ENCODE measurements at places on chromosomes 12 and 14. TPM values are rescaled to one million over a fixed set of nuclear protein-coding genes. Genes with fewer than 3 reads are reported as not detected.

GRCh38 chr14:64958201-64958600 is 13.9 kb downstream of the RAB15 start:
- DNase-seq = no peak

- DNase-seq = no peak
These were observed 11.3 kb upstream of the CSAD start for GRCh38 chr12:53191885-53192530.

DNA sequence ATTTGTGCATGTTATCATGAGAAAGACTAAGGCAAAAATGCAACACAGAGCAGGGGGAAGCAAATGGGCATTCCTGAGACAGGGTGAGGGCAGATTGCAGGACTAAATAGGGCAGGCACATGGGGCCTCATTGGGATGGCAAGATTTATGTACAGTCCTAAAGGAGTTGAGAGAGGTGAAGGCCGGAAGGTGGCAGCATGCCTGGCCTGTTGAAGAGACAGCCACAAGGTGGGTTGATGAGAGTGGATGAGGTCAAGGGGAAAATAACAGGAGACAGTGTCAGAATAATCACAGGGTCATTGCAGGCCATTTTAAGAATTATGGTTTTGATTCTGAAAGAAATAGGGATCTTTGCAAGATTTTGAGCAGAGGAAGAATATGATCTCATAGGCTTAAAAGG is 21.0 kb downstream of the PAH start:
- no peak for DNase-seq

DNA sequence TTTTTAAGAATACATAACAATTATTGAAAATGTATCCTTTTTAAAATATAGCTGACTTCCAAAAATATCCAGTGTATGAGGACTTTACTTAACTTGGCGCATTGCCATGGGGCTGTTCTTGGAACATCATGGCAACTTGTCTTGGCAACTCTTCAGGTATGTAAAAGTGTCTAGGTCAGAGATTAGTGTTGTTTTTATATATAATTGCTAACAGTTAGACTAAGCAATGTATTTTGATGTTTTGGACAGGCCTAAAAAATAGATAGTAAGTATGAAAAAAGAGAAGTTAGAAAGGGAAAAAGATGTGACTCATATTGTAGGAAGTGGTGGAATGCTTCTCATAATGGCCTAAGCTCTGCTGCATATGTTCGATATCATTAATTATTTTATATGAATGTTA is 70.9 kb downstream of the MON2 start:
- DNase-seq = peak; percentile 14

GRCh38 chr12:51694146-51694545 is 103.1 kb downstream of the SCN8A start:
- DNase-seq = no peak

- peak; percentile 75 for DNase-seq
These were observed 12.3 kb upstream of the PITPNM2 start for GRCh38 chr12:123163227-123163626.

GRCh38 chr14:61104358-61104757 is 123.3 kb downstream of the SLC38A6 start:
- no peak for DNase-seq

DNA sequence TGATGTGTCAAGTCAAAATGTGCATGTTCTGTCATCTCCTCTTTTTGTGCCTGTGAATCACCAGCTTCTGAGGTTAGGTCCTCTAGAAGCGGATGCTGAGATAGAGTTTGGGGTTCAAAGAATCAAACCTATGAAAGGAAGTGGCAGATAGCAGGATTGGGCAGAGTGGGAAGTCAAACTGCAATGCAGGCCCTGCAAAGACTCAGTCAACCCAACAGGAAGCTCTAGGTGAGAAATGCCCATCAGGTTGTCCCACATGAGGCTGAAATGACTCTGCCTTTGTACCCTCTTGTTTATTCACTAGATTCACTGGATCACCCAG is 4.5 kb upstream of the MIA2 start:
- no peak for DNase-seq

DNA sequence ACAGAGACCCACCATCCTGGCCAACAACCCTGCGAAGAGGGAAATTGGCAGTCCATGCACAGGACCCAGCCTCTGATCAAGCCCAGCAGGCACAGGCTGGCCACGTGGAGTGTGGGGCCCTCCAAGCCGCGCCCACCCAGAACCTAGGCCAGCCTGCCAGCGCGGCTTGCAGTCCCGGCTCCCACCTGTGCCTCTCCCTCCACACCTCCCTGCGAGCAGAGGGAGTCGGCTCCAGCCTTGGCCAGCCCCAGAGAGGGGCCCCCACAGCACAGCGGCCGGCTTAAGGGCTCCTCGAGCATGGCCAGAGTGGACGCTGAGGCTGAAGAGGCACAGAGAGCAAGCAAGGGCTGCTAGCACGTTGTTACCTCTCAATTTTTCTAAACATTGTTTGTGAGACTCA is 373.4 kb downstream of the NELL2 start:
- no peak for DNase-seq

The AQP2 gene
- polyA plus RNA-seq = not detected

The ZBTB42 gene
- 1.2 TPM for polyA plus RNA-seq

The PPP1R1A gene
- polyA plus RNA-seq = not detected

The STYK1 gene
- polyA plus RNA-seq = 3.6 TPM

The GPRC5D gene
- polyA plus RNA-seq = not detected

The FLRT2 gene
- 32.7 TPM for polyA plus RNA-seq

The NKX2-1 gene
- not detected for polyA plus RNA-seq

Measured in mammary epithelial cell (primary cell).